ENCODE measurements at places on chromosomes 6 and 20.

DNA sequence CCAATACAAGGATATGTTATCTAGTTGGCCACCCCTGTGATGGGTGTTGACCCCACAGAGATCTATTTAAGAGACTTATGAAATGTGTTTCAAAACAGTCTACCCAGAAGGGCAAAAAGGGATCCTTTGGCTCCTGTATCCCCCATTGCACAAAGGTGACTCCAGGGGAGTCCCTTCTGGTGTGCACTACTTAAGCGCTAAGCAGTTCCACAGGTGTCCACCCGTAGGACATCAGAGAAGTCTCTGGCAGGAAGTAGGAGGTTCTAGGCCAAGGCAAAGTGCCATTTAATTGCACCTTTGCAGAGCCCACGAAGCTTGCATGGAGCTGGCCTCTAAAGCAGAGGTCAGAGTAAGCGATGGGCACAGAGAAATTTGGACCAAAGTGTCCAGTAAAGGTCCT, 147.7 kb downstream of the MRPL14 start:
- no peak for DNase-seq

DNA sequence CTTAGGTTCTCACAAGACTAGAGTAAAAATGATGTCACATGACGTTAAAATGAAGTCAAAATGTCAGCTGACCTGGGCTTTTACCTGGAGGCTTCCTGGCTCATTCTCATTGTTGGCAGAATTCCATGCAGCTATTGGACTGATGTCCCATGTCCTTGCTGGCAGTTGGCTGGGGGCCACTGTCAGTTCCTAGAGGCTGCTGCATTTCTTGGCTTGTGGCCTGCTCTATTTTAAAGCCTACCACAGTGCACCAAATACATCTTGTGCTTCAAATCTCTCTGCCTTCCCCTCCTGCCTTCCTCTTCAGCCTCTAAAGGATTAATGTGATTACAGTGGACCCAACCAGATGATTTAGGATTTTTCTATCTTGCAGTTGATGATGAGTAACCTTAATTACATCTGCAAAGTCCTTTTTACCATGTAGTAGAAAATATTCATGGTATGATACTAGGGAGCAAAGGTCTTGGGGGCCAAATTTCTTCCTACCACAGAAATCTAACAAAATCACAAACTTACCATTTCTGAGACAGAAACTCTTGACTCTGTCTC, 81.9 kb downstream of the FIG4 start:
- DNase-seq = peak; percentile 67

- DNase-seq = no peak
Observed at GRCh38 chr6:121811106-121811505, 375.7 kb downstream of the GJA1 start.

DNA sequence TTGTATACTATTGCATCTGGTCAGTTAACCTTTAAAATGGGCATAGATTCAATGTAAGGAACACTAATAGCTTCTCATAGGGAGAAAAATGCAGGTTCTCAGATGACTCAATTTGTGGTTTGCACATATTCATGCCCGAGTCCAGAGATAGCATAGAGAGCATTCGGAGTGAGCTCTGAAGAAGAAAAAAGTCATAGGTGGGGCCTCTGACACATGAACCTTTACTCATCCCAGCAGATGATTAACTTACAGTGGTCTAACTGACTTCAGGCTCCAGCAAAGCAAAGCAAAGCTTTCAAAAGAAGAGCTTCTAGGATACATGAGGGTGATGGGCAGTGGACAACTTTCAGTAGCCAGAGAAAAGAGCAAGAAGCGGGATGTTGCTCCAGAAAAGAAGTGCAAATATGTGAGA, 55.3 kb upstream of the BTN3A2 start:
- DNase-seq = no peak

DNA sequence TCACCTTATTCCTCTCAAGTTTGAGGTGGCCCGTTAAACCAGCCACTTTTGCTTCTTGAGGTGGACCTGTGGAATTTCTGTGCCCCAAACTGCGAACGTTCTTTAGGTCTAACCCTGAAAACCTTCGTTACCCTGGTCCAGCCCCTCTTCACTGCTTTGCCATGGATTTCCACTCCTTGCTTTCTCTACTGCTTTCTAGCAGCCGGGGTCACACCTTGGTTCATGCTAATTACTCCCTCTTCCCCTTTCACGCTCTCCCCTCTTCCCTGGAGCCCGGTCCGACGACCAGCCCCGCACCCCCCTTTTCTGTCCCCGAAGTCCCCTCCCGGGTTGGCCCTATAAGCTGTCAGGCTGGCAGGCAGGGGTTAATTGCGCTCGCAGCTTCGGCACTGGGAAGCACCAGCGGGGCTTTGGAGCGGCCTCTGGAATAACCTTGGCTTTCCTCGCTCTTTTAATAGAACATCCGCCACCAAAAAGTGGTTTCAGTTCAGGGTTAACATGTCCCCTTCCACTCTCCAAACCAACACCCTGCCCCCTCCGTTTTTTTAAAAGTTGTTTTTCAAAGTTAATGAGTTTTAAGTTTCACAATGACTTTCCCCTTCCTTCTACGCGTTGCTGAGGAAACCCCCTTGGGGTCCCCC, 1.4 kb upstream of the HIVEP1 start:
- no peak for DNase-seq

- DNase-seq = no peak
Observed at GRCh38 chr6:145839653-145840052, 25.1 kb upstream of the FBXO30 start.

GRCh38 chr6:11425431-11425871, 112.1 kb upstream of the TMEM170B start:
- DNase-seq = no peak

GRCh38 chr6:16991981-16992629, 109.7 kb upstream of the STMND1 start:
- DNase-seq = no peak

- DNase-seq = no peak
Observed at GRCh38 chr6:119476554-119476953, 127.0 kb upstream of the MAN1A1 start.

GRCh38 chr6:144008120-144008811, at the start of gene PLAGL1:
TSS of gene PLAGL1 (minus strand) at chr6:144008259. CDS start at chr6:143948136, 60,123 bp downstream.
- DNase-seq = no peak

GRCh38 chr6:33128318-33128717, 52.5 kb downstream of the HLA-DPB1 start:
- DNase-seq = no peak

DNA sequence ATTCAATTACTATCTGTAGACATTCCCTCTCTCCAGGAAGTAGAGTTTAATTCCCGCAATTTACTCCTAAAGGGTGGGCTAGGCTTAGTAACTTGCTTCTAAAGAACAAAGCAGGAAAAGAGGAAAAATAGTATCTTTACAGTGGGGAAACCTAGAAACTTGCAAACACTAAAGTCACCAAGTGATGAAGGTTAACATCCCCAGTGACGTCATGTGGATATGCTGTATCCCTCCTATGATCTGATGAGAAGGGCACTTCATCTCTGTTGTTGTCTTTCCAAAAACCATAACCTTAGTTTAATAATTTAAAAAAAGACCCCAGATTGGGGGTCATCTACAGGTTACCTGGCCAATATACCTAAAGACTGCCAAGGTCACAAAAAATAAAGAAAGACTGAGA, 17.3 kb downstream of the SLC22A16 start:
- no peak for DNase-seq

GRCh38 chr20:20824924-20825584, 112.6 kb upstream of the RALGAPA2 start:
- DNase-seq = no peak

- DNase-seq = no peak
Observed at GRCh38 chr6:41756354-41756753, 9.2 kb upstream of the PGC start.

DNA sequence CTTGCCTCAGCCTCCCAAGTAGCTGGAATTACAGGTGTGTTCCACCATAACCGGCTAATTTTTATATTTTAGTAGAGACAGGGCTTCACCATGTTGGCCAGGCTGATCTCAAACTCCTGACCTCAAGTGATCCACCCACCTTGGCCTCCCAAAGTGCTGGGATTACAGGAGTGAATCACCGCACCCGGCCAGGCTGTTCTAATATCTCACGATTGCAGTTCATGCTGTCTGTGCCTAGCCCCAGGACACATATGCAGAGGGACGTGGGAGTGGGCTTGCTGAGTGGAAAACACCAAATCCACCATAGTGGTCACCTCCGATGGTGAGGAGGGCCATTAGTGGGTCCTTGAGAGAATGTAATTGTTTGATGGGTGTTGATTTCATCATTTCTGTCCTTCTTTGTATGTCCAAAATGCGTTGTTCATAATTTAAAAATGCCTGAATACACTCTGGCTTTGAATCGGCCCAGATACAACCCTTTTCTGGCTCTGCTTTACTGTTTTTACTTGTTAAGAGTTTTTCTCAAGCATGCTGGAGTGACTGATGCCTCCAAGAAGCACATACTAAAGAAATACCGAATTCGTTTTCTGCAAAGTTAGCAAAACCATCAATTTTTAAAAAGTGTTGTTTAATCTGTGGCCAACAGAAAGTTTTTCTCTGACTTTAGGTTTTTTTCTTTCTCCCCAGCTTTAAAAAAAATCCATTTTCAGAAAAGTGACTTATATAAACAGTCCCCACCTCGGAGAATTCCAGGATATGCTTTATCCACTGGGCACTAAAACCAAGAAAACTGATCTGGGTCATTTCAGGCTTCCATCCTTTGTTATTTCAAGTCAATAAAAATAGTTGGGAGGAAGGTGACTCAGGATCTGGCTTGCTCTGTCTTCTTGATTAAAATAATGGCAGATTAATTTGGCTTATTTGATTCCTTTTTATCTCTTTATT, 18.8 kb upstream of the RALGAPA2 start:
- DNase-seq = no peak

- DNase-seq = no peak
Observed at GRCh38 chr6:35477551-35478179, 9.5 kb downstream of the RPL10A start.

DNA sequence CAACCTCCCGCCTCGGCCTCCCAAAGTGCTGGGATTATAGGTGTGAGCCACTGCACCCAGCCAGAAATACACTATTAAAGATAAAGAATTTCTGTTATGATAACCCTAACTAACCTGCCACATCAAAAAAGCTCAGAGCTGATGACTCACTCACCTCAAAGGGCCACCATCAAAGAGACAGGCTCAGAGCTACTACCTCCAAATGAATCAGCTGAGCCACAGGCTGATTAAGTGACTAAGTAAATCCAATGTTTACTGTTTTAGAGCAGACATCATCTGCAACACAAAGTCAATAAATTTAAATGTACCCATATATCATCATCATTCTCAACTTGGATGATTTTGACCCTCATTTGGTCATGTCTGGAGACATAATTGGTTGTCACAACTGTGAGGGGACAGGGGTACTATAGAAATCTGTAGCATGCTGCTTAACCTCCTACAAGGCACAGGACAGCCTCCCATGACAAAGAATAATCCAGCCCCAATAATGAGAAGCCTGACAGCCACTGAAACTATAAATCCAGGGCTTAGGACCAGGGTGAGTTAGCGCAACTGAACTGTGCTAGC, 106.5 kb downstream of the ATP9A start:
- DNase-seq = no peak

GRCh38 chr6:121531658-121532169, 96.3 kb downstream of the GJA1 start:
- DNase-seq = no peak

DNA sequence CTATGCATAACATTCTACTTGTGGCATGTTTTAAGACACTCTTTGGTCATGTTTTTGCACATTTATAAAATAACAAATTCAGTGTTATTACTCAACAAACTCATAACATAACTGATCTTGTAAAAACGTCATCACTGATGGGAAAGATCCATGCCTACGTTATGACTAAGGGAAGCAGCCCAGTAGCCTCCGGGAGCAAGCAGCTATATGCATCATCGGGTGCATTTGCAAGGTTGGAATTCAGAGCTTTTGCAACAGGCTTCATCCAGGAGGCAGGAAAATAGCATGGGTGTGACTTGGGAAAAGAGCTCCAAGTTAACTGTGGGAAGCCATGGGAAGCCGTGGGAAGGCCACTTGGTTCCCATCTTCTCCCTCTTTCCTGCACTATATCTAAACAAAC, 271.6 kb upstream of the SGK1 start:
- DNase-seq = peak; percentile 100

DNA sequence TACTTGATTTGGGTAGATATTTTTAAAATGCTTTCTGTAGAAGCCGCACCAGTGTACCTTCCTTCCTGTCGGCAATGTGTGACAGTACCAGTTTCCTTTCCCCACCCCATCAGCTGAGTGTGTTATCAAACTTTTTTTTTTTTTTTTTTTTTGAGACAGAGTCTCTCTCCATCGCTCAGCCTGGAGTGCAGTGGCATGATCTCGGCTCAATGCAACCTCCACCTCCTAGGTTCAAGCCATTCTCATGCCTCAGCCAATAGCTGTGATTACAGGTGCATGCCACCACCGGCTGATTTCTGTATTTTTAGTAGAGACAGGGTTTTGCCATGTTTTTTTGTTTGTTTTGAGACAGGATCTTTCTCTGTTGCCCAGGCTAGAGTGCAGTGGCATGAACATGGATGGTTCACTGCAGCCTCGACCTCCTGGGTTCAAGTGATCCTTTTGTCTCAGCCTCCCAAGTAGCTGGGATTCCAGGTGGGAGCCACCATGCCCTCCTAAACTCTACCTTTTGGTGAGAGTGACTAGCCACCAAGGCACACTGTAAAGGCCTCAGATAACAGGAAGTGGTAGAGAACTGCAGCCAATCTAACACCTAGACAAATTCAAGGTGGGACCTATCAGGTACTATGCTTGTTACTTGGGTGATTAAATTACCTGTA, 26.5 kb upstream of the ZBTB22 start:
- no peak for DNase-seq

GRCh38 chr6:105199711-105200110, 19.9 kb upstream of the POPDC3 start:
- no peak for DNase-seq

DNA sequence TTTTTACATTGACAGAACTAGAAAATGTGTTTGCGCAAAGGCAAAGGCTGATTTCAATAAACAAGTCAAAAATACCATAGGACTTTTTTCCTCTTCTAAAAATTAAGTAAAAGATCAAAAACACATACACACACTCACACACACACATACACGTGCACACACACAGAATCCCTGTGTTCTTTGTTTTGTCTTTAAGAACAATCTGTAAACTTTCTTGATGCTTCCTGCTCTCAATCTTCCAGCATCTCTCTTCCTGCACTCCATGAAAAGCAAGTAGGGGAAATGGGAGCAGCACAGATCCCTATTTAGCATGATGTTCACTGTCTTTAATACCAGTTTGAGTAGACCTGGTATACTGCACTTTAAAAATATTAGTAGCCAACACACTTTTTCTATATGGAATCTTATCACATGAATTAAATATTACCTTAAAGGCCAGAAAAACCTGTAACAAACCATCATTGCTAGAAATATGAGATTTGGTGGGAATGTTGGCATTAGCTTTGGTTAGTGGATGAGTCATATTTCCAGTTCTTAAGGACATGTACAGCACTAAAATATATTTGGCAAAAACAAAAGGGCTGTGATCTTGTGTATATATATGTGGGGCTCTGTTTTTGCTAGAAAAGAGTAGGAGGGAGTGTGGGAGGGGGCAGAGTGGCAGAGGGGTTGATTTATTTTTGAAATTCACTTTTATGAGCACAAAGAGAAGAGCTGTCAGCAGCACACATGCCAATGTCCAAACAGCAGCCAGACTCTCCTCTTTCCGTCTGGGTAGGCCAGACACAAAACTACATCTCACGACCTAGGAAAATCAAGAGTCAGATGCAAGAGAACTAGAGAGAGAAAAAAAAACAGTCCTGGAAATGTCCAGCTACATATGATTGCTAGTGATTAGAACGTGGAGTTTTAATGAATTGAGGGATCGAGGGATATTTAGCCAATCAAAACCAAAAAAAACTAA, 4.6 kb downstream of the PTPRK start:
- no peak for DNase-seq
